Naive thymus-derived CD4-positive, alpha-beta T cell (primary cell): ENCODE measurements at places on chromosomes 6 and 20. TPM values are rescaled to one million over a fixed set of nuclear protein-coding genes. Genes with fewer than 3 reads are reported as not detected.

DNA sequence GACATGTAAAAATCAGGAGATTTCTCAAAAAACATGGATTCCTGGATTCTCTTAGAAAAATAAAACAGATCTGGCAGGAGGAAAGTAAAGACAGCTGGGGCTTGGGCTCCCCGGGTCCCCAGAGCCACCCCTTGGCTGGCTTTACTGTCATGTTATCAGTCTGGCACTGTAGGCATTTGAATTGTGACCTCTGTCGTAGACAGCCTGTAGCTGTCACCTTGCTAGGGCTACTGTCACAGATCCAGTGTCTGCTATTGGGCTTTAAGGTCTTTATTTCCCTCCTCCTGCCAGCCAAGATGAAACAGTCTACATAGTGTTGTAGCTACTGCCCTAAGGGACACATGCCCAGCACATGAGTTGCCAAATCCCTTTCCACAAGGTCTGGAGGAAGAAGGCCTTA, 37.5 kb downstream of the ABRACL start:
- H3K4me1 ChIP-seq = no peaks in the 10 kb centered on the region
- no peak overlapping the region for H3K27ac ChIP-seq
- H3K4me3 ChIP-seq = no peak overlapping the region
- no peaks in the 10 kb centered on the region for H3K36me3 ChIP-seq
- no peak for DNase-seq

- no peak overlapping the region for H3K4me3 ChIP-seq
- no peaks in the 10 kb centered on the region for H3K36me3 ChIP-seq
- H3K4me1 ChIP-seq = no peaks in the 10 kb centered on the region
Measured at GRCh38 chr20:11642866-11643265, 274.8 kb upstream of the BTBD3 start.

DNA sequence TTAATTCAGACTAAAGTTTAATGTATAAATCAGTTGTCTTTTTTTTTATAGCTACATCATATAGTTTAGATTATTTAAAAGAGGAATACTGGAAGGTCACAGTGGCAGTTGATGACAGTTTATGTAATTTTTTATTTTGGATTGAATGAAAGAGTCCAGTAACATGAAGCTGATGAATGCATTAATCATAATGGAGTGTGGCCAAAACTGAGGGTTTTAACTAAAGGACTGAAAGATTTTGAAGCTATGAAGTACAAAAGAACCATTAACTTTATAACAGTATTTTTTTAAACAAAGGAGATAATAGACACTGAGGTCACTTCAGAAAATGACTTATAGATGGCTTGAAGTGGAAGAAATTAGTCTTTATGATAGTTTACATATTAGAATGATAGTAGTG, 41.3 kb downstream of the TRMT11 start:
- no peaks in the 10 kb centered on the region for H3K4me1 ChIP-seq
- no peaks in the 10 kb centered on the region for H3K27me3 ChIP-seq
- H3K27ac ChIP-seq = no peak overlapping the region
- no peaks in the 10 kb centered on the region for H3K36me3 ChIP-seq
- no peak for DNase-seq

LBP gene
- not detected for total RNA-seq

DNA sequence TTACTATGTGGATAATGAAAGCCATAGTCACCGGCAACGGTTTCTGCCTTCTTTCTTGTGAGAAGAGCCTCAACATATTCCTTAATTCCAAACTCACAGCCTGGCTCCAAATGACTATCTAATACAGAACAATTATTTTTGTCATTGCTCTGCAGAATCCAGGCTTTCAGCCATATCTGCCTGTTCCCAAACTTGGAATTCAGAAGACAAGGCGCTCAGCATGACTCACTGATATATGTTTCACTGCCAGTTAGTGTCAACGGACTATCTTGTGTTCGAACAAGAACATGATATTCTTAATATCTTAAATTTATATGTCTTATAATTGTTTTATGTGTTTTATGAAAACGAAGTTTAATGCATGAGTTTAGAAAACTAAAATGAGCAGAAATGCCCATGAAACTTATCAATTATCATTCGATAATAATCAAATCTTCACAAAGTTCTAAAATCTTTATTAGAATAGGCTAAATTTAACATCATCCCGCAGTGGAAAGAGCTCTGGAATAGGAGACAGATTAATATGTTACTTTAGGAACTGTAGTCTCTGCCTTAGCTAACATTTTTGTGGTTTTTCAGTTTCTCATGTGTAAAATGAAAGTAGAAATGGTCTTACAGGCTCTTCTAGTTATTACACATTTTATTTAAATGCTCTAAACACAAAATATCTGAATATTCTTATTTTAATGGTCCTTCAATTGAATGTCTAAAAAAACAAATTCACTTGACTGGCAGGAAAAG, 669.3 kb upstream of the GJE1 start:
- H3K27me3 ChIP-seq = no peaks in the 10 kb centered on the region
- H3K27ac ChIP-seq = no peak overlapping the region
- H3K4me1 ChIP-seq = peaks cover 8% of the 10 kb centered on the region
- no peaks in the 10 kb centered on the region for H3K36me3 ChIP-seq

- H3K4me1 ChIP-seq = no peaks in the 10 kb centered on the region
- H3K4me3 ChIP-seq = no peak overlapping the region
- H3K36me3 ChIP-seq = no peaks in the 10 kb centered on the region
- H3K27ac ChIP-seq = no peak overlapping the region
- no peak for DNase-seq
- no peaks in the 10 kb centered on the region for H3K27me3 ChIP-seq
Measured at GRCh38 chr20:33018169-33018931, 10.8 kb downstream of the BPIFB2 start.

GRCh38 chr20:60123652-60124051, 165.4 kb downstream of the CDH26 start:
- no peak overlapping the region for H3K4me3 ChIP-seq
- H3K27me3 ChIP-seq = no peaks in the 10 kb centered on the region
- H3K4me1 ChIP-seq = no peaks in the 10 kb centered on the region
- DNase-seq = no peak

- H3K4me3 ChIP-seq = no peak overlapping the region
- no peaks in the 10 kb centered on the region for H3K4me1 ChIP-seq
- no peak for DNase-seq
- H3K27ac ChIP-seq = no peak overlapping the region
- no peaks in the 10 kb centered on the region for H3K36me3 ChIP-seq
- no peaks in the 10 kb centered on the region for H3K27me3 ChIP-seq
Measured at GRCh38 chr6:127188744-127189143, 70.3 kb downstream of the RSPO3 start.

DNA sequence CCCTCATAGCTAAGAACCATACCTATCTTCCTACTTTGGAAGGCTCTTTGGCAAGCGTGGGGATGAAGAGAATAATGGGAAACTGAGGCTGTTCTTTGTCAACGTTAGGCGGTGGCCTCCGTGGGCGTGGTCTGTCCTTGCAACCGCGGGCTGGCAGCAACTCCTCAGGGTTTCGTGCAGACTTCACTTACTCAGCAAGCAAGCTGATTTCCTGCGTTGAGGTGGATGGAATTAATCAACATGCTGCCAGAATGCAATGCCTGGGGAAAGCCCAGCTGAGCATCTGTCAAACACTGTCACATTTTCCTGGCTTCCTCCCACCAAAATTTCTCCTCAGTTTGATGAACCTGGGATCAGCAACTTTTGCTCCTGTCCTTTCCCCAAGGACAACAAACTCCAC, 9.2 kb upstream of the IL17F start:
- no peaks in the 10 kb centered on the region for H3K27me3 ChIP-seq
- H3K27ac ChIP-seq = no peak overlapping the region
- no peaks in the 10 kb centered on the region for H3K4me1 ChIP-seq
- no peaks in the 10 kb centered on the region for H3K36me3 ChIP-seq
- H3K4me3 ChIP-seq = no peak overlapping the region

DNA sequence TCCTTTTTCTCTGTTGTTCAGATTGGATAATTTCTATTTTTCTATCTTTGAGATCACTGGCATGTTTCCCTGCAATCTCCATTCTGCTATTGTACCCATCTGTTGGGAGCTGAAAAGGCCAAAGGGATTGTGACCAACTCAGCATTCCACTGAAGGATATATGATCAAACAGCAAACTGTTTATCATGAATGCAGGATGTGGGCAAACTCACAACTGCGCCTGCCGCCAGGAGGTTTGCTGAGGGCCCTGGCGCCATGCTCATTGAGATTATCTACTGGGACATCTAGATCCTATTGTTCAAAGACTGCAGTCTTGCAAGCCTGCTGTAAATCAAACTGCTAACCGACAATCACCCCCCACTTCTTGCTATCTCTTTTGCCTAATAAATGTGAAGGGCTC, 3.8 kb upstream of the FKBP1A start:
- no peaks in the 10 kb centered on the region for H3K36me3 ChIP-seq
- no peak for DNase-seq
- peaks cover 10% of the 10 kb centered on the region for H3K4me1 ChIP-seq

ZSCAN16 gene
- 6.1 and 7.3 TPM in 2 replicates for total RNA-seq

DNA sequence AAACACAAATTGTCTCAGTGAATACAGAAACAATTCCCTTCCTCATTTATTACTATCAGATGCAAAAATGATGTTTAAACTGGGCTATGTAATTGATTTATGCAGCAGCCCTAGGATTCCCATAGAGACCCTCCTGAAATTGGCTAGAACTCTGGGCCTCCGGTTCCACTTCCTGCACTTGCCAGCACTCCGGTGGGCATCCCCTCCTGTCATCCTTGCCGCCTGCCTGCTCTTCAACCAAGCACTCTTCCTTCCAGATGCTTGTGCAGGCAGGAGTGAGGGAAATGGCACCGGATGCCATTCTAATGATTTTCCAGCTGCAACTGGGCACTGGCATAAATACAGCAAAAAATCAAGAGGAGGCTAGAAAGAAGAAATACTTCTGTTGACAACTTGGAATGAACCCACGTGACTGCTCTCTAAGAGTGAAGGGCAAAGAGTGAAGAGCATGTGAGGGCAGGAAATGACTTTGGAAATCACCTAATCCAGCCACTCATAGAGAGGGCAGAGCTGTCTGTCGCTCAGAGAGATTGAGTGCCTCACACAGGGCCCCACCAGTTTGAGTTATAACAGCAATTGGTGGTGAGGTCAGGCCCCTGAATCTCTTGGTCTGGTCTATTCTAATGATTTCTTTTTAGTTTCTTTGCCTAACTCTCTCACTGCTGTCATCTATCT, 3.7 kb upstream of the NEDD9 start:
- H3K4me3 ChIP-seq = no peak overlapping the region
- H3K36me3 ChIP-seq = no peaks in the 10 kb centered on the region
- H3K27ac ChIP-seq = no peak overlapping the region
- H3K4me1 ChIP-seq = peaks cover 22% of the 10 kb centered on the region
- DNase-seq = peak; percentile 33

GRCh38 chr6:431986-432385, 40.4 kb downstream of the IRF4 start:
- no peak overlapping the region for H3K27ac ChIP-seq
- H3K27me3 ChIP-seq = no peaks in the 10 kb centered on the region
- H3K4me1 ChIP-seq = peaks cover 12% of the 10 kb centered on the region
- no peak overlapping the region for H3K4me3 ChIP-seq
- H3K36me3 ChIP-seq = no peaks in the 10 kb centered on the region
- no peak for DNase-seq

- no peak overlapping the region for H3K4me3 ChIP-seq
- no peak for DNase-seq
- H3K27me3 ChIP-seq = no peaks in the 10 kb centered on the region
- H3K4me1 ChIP-seq = no peaks in the 10 kb centered on the region
- no peak overlapping the region for H3K27ac ChIP-seq
- no peaks in the 10 kb centered on the region for H3K36me3 ChIP-seq
Measured at GRCh38 chr20:34974246-34974645, 18.6 kb downstream of the MYH7B start.

DNA sequence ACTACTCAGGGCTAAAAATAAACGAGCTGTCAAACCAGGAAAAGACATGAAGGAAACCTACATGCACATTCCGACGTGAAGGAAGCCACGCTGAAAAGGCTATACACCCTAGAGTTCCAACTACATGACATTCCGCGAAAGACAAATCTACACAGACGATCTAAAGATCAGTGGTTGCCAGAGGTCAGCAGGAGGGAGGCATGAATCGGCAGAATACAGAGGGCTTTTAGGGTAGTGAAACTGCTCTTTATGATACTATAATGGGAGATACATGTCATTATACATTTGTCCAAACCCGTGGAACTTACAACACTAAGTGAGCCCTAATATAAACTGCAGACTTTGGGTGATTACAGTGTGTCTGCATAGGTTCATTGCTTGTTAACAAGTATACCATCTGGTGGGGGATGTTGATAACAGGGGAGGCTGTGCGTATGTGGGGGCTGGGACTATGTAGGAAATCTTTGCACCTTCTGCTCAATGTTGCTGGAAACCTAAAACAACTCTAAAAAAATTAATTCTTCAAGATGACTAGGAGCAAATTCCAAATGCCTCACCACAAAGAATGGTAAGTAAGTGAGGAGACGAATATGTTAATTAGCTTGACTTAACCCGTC, 132.2 kb upstream of the CDH4 start:
- no peaks in the 10 kb centered on the region for H3K36me3 ChIP-seq
- H3K4me3 ChIP-seq = no peak overlapping the region
- DNase-seq = no peak
- no peaks in the 10 kb centered on the region for H3K4me1 ChIP-seq

DNA sequence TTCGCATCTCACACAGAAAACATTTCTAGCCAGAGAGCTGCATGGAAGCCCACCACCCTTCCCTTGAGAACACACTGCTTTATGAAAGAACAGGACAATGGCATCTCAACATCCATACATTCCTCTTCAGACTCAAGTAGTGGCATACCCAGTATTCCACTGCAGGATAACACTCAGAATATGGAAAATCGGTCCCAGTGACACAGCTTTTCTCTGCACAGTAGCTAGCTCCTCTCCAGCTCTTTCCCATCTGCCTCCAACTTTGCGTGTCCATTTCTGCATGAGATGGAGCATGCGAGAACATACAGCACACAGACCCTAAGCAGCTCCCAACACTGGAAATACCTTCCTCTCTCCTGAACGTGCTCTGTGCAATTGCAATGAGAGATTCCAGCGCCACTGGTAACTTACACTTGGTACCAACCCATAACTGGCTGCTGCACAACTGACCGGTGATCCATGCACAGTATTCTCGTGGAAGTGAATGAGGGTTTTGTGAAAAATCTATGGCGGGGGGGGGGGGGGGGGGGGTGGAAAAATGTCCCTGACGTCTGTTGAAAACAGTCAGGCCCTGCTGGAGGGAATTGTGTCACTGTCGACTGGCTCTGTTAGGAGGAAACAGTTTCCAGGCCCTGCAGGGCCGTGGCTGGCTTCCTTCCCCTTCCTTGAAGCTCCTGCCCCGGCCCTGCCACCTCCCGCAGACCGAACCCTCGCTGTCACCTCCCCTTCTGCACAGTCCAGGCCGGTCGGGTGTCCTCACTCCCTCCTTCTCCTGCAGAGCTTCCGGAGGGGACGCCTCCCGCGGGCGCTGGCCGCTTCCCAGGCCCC, 265.9 kb upstream of the QKI start:
- DNase-seq = no peak
- no peaks in the 10 kb centered on the region for H3K4me1 ChIP-seq
- H3K27me3 ChIP-seq = no peaks in the 10 kb centered on the region
